Breast epithelium (tissue), 4 donors: ENCODE measurements at places on chromosomes 11 and 22. TPM values are rescaled to one million over a fixed set of nuclear protein-coding genes. Genes with fewer than 3 reads are reported as not detected.

- H3K36me3 ChIP-seq = no peaks in the 10 kb centered on the region
- H3K27me3 ChIP-seq = no peaks in the 10 kb centered on the region
- no peaks in the 10 kb centered on the region for H3K4me1 ChIP-seq
These were observed 217.5 kb upstream of the E2F8 start for GRCh38 chr11:19458231-19458630.

The CASP12 gene
- 7.9 TPM for total RNA-seq

DNA sequence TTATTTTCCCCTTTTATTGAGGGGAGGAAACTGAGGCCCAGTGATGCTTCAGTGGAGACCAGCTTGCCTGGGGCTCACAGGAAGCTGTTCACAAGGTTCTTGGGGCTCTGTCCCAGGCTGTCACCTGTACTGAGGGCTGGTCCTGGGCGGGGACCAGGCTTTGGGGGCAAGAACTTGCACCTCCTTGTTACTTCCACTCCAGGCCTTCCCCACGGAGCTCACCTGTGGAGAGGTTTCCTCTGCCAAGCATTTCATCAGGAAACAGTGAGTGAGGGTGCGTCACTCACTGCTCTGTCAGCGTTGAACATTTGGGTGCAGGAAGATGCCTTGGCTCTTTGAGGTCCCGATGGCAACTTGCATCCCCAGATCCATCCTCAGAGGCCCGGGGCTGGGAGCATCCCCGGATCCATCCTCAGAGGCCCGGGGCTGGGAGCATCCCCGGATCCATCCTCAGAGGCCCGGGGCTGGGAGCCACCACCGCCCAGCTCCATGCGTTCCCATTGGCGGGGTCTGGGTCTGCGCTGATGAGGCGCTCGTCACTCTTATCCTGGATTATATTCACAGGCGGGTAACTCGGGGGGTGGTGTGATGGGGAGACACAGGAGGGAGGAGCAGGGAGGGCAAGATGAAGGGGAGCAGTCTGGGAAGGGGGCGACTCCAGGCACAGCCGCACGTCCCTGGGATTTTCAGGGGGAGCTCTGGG lies 1.4 kb upstream of the SMIM38 start:
- DNase-seq = no peak
- no peaks in the 10 kb centered on the region for H3K27me3 ChIP-seq
- no peak overlapping the region for H3K27ac ChIP-seq
- H3K4me1 ChIP-seq = no peaks in the 10 kb centered on the region

- H3K4me1 ChIP-seq = no peaks in the 10 kb centered on the region
- no peak overlapping the region for H3K4me3 ChIP-seq
These were observed 833.8 kb downstream of the TBC1D22A start for GRCh38 chr22:47596176-47596690.

GRCh38 chr11:120709808-120710207 lies 198.3 kb downstream of the GRIK4 start:
- H3K36me3 ChIP-seq = no peaks in the 10 kb centered on the region
- no peaks in the 10 kb centered on the region for H3K27me3 ChIP-seq
- H3K4me1 ChIP-seq = peaks cover 6% of the 10 kb centered on the region
- peak overlapping the region; percentile 25 for H3K27ac ChIP-seq
- no peak overlapping the region for H3K4me3 ChIP-seq

GRCh38 chr11:9868641-9869040 lies 204.8 kb downstream of the SWAP70 start:
- no peak overlapping the region for H3K27ac ChIP-seq
- H3K4me1 ChIP-seq = no peaks in the 10 kb centered on the region
- H3K36me3 ChIP-seq = no peaks in the 10 kb centered on the region
- no peak overlapping the region for H3K4me3 ChIP-seq
- H3K27me3 ChIP-seq = no peaks in the 10 kb centered on the region

The BARX2 gene
- total RNA-seq = 19.5 TPM

- DNase-seq = no peak
- peaks cover 7% of the 10 kb centered on the region for H3K4me1 ChIP-seq
- H3K36me3 ChIP-seq = no peaks in the 10 kb centered on the region
These were observed 3.5 kb downstream of the GATD1 start for GRCh38 chr11:773830-774229.

DNA sequence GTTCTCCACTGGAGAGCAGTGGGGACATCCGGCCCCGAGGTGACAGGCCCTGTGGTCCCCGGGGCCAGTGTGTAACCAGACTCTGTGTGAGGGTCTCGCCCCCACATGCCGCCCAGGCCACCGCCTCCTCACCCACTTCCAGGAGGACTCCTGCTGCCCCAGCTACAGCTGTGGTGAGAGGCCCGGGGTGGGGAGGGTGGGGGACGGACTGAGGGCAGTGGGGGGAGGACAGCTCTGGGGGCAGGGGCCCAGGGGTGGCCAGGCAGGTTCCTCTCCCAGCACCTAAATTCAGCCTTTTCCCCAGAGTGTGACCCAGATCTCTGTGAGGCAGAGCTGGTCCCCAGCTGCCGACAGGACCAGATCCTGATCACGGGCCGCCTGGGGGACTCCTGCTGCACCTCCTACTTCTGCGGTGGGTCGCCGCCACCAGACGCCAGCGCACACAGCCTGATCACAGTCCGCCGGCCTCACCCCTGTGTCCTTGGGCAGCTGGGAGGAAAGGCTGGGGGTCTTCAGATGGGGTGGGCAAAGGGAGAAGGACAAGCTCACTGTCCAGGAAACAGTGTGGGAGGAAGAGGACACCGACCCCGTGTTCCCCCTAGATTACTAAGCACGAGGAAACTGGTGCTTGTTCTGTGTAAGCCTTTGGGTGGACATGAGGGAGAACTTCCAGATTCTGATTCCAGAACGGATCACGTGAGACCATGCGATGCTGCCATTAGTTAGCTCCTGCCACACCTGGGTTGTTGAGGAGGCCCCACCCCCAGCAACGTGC lies 84.4 kb upstream of the MYOD1 start:
- H3K4me1 ChIP-seq = no peaks in the 10 kb centered on the region
- no peak overlapping the region for H3K4me3 ChIP-seq
- no peak overlapping the region for H3K27ac ChIP-seq
- no peaks in the 10 kb centered on the region for H3K36me3 ChIP-seq

DNA sequence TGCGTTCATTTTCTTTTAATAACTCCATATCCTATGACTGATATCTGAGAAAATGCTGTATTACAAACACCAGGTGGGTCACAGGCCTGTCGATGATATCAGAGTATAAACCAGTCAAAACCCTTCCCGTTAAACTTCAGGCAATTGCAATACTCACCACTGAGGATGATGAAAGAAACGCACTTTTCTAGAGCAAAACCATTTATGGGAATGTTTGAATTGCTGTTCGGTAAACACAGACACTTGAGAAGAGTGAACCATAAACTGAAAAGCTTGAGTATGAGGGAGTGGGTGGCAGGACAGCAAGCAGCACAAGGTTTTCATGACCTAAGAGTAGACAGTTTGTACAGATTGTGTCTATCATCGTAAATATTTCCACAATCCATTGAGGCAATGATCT lies 139.8 kb upstream of the CEP126 start:
- no peak for DNase-seq
- no peak overlapping the region for H3K27ac ChIP-seq
- no peaks in the 10 kb centered on the region for H3K4me1 ChIP-seq
- no peaks in the 10 kb centered on the region for H3K27me3 ChIP-seq
- no peak overlapping the region for H3K4me3 ChIP-seq

The BLID gene
- total RNA-seq = 2.0 TPM

- H3K4me1 ChIP-seq = no peaks in the 10 kb centered on the region
- H3K36me3 ChIP-seq = no peaks in the 10 kb centered on the region
- no peaks in the 10 kb centered on the region for H3K27me3 ChIP-seq
- DNase-seq = no peak
- no peak overlapping the region for H3K27ac ChIP-seq
These were observed 11.0 kb downstream of the JAML start for GRCh38 chr11:118213781-118214180.

DNA sequence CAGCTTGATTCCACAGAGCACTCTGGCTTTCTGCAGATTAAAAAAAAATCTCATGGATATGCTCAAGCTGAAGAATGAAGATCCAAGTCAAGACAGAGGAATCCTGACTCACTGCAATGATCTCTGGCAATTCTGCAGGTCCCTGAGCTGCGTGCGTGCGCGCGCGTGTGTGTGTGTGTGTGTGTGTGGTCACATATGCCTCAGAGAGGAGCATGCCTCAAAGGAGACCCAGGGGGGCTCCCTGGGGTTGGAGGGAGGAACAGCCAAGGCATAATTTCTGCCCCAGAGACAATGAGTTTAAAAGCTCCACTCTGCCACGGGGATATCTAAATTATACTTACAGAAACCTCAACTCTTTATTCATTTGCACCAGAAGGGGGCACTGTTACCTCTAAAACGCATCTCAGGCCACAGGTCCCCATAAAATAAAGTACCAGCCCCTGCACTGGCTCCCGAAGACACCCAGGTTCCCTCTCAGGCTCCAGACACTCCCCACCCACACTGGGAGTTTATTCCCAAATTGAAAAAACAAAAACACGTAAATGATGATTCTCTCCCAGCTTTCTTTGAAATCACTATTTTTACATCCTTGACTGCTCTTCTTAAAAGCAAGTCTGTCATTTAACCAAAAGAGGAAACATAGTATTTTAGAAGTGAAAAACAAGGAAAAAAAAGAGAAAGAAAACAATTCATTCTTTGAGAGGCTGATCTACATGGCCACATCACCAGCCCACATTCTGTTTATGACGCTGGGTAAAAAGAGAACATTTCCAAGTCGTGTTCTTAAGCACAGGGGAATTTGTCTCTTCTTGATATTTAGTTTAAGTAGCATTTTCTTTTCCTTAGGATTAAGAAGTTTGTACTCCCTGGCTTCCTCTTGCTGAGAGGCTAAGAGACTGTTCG lies 401.0 kb downstream of the LARGE1 start:
- H3K4me3 ChIP-seq = no peak overlapping the region
- H3K27me3 ChIP-seq = no peaks in the 10 kb centered on the region
- DNase-seq = no peak
- H3K36me3 ChIP-seq = no peaks in the 10 kb centered on the region

The JAML gene
- 15.7 TPM for total RNA-seq

DNA sequence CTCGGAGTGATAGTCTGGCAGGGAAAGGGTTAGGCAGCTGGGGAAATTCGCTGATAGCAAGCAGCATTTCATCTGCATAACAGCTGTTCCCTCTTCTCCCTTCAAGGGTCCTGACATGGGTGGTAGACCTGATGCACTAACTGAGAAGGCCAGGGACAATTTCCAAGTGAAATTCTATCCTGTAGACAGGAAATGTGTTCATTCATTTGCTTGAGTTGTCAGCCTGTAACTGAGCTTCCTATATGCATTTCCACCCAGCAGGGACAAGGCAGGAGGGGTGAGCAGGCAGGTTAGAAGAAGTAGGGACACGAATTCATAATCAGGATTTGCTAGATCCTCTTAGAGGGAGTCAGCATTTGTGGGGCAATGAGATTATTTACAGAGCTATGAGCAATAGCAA lies 154.3 kb upstream of the NCAM1 start:
- no peaks in the 10 kb centered on the region for H3K27me3 ChIP-seq
- DNase-seq = no peak
- H3K27ac ChIP-seq = no peak overlapping the region
- no peaks in the 10 kb centered on the region for H3K4me1 ChIP-seq
- no peak overlapping the region for H3K4me3 ChIP-seq

GRCh38 chr11:44031549-44031948 lies 16.2 kb upstream of the ACCSL start:
- H3K27ac ChIP-seq = peak overlapping the region; percentile 75
- no peak overlapping the region for H3K4me3 ChIP-seq
- no peaks in the 10 kb centered on the region for H3K27me3 ChIP-seq
- H3K36me3 ChIP-seq = no peaks in the 10 kb centered on the region
- no peak for DNase-seq

The VPREB1 gene
- not detected for total RNA-seq

DNA sequence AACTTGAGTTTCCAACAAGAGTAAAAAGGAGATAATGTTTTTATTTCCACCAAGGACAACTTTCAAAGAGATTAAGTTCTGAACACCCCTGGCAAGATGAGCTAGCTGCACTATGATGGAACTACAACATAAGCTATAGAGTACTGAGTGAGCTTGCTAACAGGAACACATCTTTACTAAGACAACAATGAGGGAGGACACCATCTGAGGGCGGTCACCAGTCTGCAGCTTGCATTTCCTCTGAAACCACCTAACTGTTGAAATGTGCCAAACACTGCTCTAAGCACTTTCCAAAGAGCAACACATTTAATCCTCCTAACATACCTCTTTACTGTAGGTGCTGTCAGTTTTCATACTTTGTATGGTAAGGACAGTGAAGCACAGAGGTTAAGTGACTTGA lies 68.4 kb downstream of the TCF20 start:
- no peaks in the 10 kb centered on the region for H3K4me1 ChIP-seq
- no peak for DNase-seq
- no peaks in the 10 kb centered on the region for H3K27me3 ChIP-seq
- no peaks in the 10 kb centered on the region for H3K36me3 ChIP-seq
- no peak overlapping the region for H3K27ac ChIP-seq

DNA sequence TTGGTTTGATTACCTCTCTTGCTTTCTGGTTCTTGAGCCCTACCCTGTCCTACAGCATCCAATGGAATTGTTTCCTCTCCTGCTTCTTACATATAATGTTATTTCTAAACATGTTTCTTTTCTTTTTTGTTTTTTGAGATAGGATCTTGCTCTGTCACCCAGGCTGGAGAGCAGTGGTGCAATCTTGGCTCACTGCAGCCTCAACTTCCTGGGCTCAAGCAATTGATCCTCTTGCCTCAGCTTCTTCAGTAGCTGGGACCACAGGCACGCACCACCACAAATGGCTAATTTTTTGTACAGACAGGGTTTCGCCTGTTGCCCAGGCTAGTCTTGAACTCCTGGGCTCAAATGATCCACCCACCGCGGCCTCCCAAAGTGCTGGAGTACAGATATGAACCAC lies 105.9 kb downstream of the SGSM3 start:
- peak overlapping the region; percentile 8 for H3K27ac ChIP-seq
- H3K4me1 ChIP-seq = no peaks in the 10 kb centered on the region
- H3K36me3 ChIP-seq = no peaks in the 10 kb centered on the region
- no peaks in the 10 kb centered on the region for H3K27me3 ChIP-seq

DNA sequence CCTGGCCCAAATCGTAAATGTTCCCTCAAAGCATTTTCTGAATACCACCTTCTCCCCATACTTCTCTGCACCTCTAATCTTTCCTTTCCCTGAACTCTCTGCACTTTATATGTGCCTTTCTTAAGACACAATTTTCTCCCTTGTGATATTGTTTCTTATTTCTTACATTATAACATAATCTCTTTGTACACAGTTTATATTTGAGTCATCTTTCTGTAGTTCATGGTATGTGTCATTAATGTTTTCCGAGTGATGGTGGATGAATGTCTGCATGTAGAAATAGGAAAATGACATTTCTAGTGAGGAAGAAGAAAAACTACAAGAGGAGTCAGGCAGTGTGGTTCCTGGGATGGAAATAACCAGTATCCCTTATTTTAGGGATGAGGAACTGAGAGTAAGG lies 5.5 kb downstream of the ACRV1 start:
- H3K27ac ChIP-seq = no peak overlapping the region
- H3K4me3 ChIP-seq = no peak overlapping the region
- H3K36me3 ChIP-seq = no peaks in the 10 kb centered on the region
- H3K27me3 ChIP-seq = no peaks in the 10 kb centered on the region
- H3K4me1 ChIP-seq = no peaks in the 10 kb centered on the region

- no peak overlapping the region for H3K27ac ChIP-seq
- no peaks in the 10 kb centered on the region for H3K36me3 ChIP-seq
- DNase-seq = no peak
- H3K4me1 ChIP-seq = no peaks in the 10 kb centered on the region
- no peak overlapping the region for H3K4me3 ChIP-seq
These were observed 67.4 kb downstream of the ZNRF3 start for GRCh38 chr22:28950617-28951411.
